LHCN-M2 (cell line): ENCODE measurements at places on chromosomes 12 and 14. TPM values are rescaled to one million over a fixed set of nuclear protein-coding genes. Genes with fewer than 3 reads are reported as not detected.

DNA sequence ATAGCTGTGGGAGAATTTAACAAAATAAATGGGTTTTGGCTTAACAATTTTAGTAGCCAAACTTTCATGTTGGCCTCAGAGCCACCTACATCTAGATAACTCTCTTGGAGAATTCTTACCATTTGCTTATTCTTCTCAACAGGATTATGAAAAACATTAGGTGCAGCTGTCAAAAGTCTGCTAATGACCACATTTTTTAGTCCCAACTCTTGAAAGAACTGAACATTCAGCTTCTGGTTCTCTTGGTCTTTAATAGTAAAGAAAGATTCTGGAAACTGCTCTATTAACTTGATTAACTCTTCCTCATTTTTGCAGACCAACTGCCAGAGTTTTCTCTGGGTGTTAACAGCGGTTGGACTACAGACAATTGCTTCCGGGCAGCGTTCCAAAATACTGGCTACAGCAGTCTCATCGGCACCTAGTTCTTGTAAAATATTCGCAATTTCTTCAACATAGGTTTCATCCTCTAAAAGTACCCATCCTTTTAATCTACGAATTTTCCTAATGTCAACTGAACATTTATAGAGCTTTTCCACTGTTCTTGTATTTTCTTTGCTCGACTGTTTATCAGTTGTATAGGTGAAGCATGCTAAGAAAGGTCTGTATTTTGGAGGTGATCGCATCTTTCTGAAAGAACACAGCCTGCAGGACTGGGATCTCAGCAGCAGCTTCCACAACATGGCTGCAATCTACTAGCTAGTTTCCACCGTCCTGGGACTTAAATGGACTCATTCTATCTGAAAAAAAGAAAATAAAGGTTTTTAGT, 8.7 kb downstream of the MTERF2 start:
- peak; percentile 63 for DNase-seq

DNA sequence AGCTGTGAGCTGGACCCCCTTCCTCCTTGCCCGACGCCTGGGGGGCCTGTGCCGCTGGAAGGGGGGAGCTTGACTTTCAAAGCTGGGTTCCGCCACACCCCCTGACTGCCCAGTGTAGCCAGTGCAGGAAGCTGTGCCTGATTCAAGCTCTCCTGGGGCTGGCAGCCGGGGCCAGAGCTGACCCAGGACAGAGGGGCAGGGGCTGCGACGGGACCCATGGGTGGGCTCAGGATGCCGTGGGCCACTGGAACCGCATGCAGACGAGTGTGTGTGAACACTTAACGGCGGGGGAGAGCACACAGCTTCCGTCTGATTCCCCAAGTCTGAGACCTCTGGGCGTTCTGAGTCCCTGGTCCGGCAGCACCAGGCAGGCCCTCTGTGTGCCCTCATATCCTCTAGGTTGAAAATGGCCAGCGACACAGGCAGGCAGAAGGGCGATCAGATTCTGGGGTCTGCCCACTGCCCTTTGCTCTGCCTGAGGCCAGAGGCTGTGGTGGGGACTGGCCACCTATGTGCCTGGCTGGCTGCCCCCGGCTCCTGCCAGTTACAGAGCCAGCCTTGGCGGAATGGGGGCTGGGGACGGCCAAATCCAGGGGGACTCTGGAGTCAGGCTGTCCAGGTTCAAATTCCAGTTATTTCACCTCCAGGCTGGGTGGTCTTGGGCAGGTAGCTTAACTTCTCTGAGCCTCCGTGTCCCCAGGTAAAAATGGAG, 54.0 kb downstream of the CYP46A1 start:
- no peak for DNase-seq

- no peak for DNase-seq
These were observed 64.6 kb downstream of the ATG14 start for GRCh38 chr14:55347040-55347439.

The KRT6A gene
- not detected in 2 replicates for total RNA-seq

GRCh38 chr14:20489093-20489994, 16.0 kb upstream of the RNASE10 start:
- peak; percentile 65 for DNase-seq

The CCDC92 gene
- 10.3 and 16.4 TPM in 2 replicates for total RNA-seq

The ESPL1 gene
- total RNA-seq, result 14.8 and 18.2 TPM in 2 replicates

DNA sequence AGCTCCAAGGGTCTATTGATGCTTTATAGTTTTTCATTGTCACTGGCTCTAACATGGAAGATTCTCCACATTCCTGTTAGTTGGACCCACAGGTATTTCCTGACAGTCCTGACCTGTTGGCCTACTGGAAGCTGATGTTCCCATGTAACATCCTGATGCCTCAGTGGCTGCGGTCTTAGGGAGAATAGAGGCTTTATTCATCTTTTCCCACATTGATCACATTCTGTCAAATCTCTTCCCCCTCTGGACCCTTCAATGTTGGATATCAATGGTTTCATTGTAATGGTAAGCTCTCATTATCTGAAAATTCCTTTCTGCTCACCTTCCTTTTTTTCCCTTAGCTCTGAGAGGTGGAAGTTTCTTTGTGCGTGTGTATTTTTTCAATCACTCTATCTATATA, 280.9 kb upstream of the TBX3 start:
- DNase-seq, result no peak

GRCh38 chr12:112380663-112381405, 1.4 kb downstream of the HECTD4 start:
- no peak for DNase-seq

The TBX3 gene
- 19.3 and 19.9 TPM in 2 replicates for total RNA-seq

The COX8C gene
- total RNA-seq, result not detected in 2 replicates

- DNase-seq, result no peak
These were observed 196.6 kb downstream of the EGLN3 start for GRCh38 chr14:33754261-33754660.

DNA sequence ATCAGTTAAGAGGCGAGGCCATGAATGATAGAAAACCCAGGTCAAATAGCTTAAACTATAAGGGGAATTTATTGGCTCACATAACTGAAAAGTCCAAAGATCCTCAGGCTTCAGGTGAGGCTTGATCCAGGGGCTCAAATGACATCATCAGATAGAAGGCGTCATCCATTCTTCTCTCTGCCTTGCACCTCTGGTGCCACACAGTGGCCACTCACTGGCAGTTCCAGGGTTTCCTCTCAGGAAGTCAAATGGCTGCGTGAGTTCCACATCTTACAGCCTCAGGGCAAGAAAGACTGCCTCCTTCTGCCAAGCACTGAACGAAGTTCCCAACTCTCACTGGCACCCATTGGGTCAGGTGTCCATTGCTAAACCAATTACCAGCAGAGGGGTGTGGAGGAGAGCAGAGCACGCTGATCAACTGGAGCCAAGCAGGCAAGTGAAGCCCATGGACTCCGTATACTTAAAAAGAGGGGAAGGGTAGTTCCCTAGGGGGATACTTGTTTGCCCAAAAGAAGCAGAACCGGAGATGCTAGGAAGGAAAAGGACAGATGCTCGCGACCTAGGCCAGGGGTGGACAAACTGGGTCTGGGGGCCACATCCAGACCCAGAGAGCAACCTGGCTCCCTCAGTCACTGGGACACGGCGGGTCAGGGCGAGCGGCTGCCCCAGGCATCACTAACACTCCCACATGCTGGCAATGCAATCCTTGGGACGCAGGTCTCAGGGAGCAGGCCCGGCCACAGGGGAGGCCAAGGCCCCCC, 69.3 kb downstream of the SERPINA3 start:
- DNase-seq, result no peak

The EML1 gene
- total RNA-seq, result 27.2 and 27.8 TPM in 2 replicates

DNA sequence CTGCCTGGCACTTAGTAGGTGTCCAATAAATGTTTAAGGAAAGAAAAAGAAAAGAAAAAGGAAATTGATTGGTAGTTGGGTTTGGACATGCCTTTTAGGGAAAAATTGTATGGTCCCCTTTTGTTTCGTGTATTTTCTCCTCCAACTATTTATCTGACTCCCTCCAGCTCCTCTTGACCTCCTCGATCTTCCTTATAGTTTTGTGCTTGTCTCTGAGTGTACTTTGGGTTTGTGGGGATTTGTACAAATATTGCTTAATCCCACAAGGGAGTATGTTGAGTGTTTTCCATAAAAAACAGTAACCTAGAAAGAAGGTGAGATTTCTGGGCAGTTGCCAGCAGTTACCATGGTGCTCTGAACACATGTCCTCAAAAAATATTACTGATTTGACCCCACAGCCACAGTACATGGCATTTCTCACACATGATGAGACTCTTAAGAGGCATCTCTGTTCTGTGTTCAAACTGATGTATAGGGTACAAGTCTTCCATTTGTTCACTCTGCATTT, 15.7 kb downstream of the PLEKHG7 start:
- no peak for DNase-seq

- peak; percentile 29 for DNase-seq
These were observed 219.2 kb downstream of the MSRB3 start for GRCh38 chr12:65497660-65498059.

DNA sequence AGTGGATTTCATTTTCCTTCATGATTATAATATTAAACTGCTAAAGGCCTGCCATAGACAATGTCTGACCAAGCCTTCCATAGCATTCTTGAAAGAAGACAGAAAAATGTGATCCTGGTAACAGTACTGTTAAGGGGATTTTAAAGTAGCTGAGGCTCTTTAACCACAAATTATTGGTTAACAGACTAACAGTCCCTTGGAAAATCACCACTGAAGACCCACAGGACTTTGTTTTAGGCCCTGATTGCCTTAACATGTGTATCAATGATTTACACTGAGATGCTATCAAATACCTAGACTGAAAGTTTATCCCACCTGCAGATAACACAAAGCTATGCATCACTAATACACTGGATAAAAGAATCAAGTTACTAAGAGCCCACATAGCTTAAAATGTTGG, 6.0 kb downstream of the KRT79 start:
- no peak for DNase-seq

GRCh38 chr12:63994704-63995103, 150.2 kb downstream of the SRGAP1 start:
- no peak for DNase-seq

- peak; percentile 27 for DNase-seq
These were observed 194.9 kb upstream of the OR4E1 start for GRCh38 chr14:21868442-21869046.

GRCh38 chr12:112285600-112286401, 96.4 kb downstream of the HECTD4 start:
- DNase-seq, result no peak
